ENCODE measurements at places on chromosomes 7 and 10.

GRCh38 chr10:130016993-130017630 lies 53.0 kb upstream of the EBF3 start:
- no peak for DNase-seq

DNA sequence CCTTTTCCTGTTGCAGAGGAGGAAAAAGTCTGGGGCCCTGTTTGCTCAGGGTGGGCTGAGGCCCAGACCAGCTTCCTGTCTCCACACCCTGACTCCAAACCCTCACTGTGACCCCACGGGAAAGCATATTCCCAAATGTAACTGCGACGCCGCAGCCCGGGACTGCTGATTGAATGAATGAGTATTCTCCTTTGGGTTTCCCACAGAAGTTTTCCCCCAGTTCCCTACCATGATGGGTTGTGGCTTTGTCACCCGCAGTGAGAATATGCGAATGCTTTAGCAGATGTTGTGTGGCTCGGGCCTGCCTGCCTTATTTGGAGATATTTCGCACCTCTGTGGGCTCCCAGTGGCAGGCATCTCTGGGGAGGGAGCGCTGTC lies 50.6 kb downstream of the MGMT start:
- DNase-seq, result no peak

- DNase-seq, result no peak
Observed at GRCh38 chr10:121311812-121312443, 286.3 kb downstream of the FGFR2 start.

DNA sequence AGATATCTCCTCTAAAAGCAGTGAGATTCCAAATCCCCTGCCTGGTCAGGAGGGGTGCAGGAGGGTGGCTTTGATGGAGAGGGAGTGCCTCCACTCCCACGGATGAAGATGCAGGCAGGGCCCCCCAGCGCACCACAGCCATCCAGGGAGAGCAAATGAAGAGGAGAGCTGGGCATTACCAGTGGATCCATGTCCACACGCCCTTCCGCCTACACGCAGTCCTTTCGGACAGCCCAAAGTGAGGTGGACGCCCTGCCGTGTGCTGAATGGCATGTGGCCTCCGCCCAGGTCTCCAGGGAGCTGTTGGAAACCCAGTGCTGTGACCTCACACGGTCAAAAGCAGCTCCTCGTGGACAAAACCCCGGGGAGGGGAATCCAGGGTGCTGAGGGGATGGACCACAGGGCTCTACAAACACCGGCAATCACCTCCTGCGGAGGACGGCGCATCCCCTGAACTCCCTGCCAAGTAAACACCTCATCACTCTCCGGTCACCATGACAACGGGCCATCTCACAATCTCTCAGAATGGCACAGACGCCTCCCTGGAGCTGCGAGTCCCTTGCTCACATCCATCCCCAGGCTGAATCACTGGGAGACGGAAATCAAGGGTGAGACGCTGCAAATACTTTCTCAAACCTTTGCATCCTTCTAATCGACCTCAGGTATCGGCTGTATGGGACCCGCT lies 35.0 kb upstream of the DNAAF5 start:
- no peak for DNase-seq

- DNase-seq, result no peak
Observed at GRCh38 chr7:157669768-157670351, 333.1 kb downstream of the DNAJB6 start.

DNA sequence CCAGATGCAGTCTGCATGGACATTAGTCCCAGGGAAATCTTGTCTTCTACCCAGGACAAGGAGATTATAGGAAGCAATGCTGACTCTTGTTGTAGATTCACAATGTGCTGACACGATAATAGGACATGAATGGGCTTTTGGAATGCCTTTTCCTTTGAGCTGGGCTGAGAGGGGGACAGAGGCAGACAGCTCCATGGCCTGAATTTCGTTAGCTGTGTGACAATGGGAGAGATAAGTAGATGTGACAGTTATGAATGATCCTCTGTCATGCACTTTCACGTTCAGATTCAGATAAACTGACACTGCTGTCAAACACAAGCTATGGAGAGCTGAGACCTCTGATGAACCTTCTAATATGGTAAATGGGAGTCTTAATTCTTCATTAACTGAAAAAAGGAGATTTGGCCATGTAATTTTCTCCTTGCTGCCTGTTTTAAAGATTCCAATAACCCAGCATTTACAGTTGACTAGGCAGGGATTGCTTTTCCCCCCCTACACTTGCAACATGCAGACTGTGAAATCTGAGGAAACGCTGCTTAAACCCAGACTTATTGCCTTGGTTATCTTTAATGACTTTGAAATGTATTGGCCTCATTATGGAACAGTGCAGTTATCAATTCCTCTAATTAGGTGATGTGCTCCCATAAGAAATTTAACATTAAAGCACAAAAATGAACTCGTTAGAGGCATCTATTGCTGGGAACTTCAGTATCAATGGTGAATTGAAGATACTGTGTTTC lies 669.3 kb downstream of the AUTS2 start:
- DNase-seq, result no peak

- DNase-seq, result no peak
Observed at GRCh38 chr7:49295146-49295545, 370.8 kb downstream of the CDC14C start.

GRCh38 chr10:78407009-78407711 lies 373.5 kb downstream of the RPS24 start:
- peak; percentile 3 for DNase-seq

- no peak for DNase-seq
Observed at GRCh38 chr10:8055420-8056349, 1.2 kb downstream of the GATA3 start.

GRCh38 chr10:121683816-121684215 lies 85.6 kb upstream of the FGFR2 start:
- no peak for DNase-seq

DNA sequence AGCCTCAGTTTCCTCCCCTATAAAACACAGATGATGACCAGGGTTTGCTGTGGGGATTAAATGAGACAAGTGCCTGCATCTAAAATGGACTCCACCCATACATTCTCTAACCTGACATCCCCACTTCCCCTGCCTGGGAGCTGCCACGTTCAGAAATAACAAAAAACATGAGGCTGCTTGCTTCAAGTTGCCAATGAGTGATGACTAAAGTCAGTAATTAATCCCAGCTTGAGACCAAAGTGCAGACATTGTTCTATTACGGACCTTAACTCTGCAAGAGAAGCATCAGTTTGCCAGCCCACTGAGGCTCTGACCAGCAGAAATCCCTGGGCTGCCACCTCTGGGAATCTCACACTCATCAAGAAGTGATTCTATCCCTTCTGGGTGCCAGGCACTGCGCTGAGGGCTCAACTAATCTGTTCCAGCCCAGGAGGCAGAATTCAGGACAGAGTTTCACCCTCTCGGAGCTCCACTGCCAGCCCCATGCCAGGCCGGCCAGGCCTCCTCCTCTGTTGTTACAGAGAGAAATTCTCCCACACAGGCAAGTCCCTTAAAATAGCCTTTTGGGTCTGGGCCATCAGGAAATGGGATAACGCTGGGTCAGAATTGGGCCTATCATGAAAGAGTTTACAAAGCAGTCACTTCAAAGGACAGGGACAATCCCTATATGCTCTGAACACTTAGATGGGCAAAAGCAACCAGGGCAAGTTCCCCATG lies 11.4 kb downstream of the SH3PXD2A start:
- no peak for DNase-seq

DNA sequence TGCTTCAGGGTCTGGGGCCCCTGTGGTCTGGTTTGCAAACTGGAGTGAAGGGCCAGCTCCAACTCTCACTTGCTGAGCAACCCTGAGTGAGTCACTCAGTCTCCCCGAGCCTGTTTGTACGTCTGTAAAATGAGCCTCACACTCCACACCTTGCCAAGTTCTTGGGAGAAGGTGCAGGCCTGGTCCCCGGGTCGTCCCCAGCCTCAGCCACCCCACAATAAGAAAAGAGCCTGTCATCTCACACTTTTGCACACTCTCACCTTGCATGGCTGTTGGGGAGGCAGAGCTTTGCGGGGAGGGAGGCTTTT lies 5.2 kb downstream of the GRIFIN start:
- no peak for DNase-seq

- no peak for DNase-seq
Observed at GRCh38 chr10:21075880-21076279, 178.8 kb upstream of the NEBL start.

GRCh38 chr7:8151161-8151725 lies 110.7 kb downstream of the ICA1 start:
- no peak for DNase-seq

GRCh38 chr7:111858331-111858730 lies 296.0 kb upstream of the IMMP2L start:
- no peak for DNase-seq

DNA sequence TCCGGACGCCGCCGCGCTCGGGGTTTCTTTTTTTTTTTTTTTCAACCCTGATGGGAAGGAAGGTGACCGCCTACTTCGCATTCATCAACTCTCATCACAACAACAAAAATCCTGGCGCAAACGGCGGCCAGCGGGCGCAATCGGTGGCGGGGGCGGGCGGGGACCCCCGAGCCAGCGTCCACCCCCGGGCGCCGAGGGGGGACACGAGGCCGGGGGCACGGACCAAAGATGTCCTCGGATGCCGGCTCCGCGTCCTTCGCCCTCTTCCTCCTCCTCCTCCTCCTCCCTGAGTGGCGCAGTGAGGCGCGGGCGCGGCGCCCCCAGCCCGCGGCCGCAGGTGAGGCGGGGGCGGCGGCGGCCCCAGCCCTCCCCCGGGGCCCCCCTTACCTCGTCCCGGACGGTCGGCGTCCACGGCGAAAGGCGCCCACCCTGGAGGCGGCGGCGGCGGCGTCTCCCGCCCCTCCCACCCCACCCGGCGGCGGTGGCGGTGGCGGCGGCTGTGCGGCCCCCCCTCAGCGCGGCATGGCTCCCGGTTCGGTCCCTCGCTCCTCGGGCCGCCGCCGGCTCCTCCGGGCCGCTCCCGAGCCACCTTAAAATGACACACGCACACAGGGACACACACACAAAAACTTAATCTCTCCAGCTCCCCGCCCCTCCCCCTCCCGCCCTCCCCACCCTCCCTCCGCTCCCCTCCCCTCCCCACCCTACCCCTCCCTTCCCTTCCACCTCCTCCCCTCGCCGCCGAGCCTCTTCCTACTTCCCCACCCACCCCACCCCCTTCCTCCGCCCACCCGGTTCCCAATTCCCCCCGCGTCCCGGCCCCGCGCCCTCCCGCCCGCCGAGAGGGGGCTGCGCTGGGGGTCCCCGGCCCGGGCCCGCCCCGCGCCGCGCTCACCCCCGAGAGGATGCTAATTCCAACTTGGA lies at the start of gene CTBP2:
Gene CTBP2 (minus strand): TSS at position 632 of the 924 bp plus-strand sequence.
- no peak for DNase-seq

GRCh38 chr7:2476298-2476697 lies at the start of gene GRIFIN:
Gene GRIFIN (minus strand): TSS chr7:2476398. CDS start chr7:2476383, 15 bp downstream.
- no peak for DNase-seq

- no peak for DNase-seq
Observed at GRCh38 chr7:151115121-151115835, 29.0 kb downstream of the AGAP3 start.

Data from naive B cell (primary cell).